ENCODE measurements at places on chromosomes 1 and 21.

GRCh38 chr1:193767886-193768285 lies 581.5 kb upstream of the B3GALT2 start:
- peak; percentile 29 for DNase-seq

DNA sequence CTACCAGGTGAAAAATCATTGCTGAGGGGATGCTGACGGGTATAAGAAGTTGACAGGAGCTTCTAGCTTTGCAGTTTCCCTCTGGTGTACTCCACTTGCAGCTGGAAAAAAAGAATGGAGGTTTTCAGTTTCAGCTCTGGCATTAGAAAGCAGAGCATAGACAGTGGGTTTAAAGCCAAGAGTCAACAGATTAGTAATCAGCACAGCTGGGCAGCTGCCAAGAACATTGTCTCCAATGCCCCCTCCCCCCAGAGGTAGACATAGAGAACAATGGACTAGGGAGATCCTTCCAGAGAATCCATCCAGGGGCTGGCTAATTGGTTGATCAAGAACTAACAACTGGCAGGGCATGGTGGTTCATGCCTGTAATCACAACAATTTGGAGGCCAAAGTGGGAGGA lies 10.1 kb upstream of the ZBTB8B start:
- peak; percentile 47 for DNase-seq

GRCh38 chr1:70504821-70505193 lies 93.7 kb downstream of the CTH start:
- peak; percentile 52 for DNase-seq

GRCh38 chr1:161261261-161262235 lies 3.0 kb downstream of the PCP4L1 start:
- DNase-seq: peak; percentile 11

- no peak for DNase-seq
Measured at GRCh38 chr1:192861860-192862259, 53.0 kb downstream of the RGS2 start.

DNA sequence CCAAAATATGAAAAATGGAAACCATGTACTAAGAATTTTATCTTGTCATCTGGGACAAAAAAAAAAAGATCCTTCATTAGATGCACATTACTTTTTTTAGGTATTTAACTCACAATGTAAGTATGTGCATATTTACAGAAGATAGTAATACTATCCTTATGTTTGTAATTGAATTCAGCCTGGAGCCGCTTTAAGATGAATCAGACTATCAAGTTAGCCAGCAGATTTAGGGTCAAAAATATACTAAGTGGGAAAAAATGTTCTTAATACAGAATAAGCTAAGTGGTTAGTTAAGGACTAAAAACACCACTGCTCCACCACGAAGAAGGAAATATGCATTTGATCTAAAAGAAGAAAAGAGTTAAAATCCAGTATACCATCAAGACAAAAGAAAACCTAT lies 49.1 kb downstream of the DSCAM start:
- no peak for DNase-seq

- DNase-seq: peak; percentile 96
Measured at GRCh38 chr1:78339490-78339889, 151.3 kb upstream of the PTGFR start.

GRCh38 chr1:184101571-184101970 lies 50.0 kb downstream of the TSEN15 start:
- DNase-seq: no peak

DNA sequence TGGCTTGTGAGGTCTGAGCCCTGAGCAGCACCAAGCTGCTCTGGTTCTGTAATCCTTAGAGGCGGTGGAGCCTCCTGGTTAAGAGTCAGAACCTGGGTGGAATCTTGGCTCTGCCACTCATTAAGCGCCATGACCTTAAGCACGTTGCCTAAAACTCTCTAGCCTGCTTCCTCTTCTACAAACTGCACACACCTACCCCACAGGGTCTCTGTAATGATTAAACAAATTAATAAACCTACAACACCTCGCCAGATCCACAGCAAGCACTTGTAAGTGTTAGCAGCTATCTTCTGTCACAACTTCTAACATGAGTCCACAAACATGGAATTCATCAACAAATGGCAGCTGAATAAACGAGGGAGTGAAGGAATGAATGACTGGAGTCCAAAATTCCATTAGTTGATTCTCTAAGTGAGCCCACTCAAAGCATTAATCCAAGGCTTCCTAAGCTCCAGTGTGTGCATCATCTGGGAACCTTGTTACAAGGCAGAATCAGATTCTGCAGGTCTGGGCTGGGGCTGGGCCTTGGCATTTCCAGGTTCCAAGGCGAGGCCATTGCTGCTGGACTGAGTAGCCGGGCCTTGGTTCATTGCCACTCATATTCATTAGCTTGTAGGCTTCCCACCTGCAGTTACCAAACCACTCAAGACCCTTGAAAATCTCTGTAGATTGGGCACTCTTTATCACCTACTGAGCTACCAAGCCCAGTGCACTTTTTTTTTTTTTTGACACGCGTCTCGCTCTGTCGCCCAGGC lies 168.6 kb downstream of the HIVEP3 start:
- no peak for DNase-seq

DNA sequence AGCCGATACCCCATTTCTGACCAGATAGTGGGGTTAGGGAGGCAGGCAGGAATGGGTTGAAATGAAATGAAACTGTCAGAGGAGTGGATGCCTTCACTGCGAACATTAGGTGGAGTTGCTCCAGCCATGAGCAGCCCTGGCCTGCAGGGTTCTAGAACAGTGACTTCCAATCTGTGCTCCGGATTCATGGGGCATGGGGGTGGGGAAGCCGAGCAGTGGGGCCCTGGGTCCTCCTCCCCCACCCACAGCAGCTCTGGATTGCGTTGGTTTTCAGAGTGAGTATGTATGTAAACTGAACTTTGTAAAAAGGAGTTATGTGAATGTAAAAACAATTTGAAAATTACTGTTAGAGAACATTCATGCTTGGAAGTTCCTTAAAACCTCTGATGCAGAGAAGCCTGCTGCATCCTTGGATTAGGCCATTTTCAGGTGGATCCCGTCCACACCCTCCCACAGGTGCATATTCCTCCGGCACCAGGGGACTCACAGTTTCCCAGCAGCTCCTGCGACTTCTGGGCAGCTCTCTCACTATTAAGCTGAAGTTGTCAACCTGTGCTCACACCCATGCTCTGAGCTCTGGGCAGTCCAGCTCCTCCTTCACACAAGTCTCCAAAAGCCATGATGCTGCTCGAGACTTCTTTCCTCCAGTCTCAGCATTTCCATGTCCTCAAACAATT lies 54.4 kb upstream of the EDN2 start:
- DNase-seq: no peak

DNA sequence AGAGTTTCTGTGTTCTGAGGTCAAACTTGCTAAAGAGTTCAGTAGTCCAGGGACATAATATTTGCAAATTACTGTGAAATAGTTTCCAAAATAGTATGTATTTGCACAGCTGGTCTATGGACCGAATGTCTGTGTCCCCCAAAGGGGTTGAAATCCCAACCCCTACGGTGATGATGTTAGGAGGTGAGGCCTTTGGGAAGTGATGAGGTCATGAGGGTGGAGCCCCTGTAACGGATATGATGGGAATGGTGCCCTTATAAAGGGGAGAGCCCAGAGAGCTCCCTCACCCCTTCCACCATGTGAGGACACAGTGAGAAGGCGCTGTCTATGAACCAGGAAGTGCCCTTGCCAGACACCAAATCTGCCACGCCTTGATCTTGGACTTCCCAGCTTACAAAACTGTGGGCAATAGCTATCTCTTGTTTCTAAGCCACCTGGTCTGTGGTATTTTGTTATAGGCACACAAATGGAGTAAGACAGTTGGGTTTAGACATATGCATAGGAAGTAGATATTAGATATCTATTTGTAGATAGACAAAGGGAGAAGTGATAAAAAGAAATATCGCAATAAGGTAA lies 21.7 kb downstream of the RNF187 start:
- no peak for DNase-seq

DNA sequence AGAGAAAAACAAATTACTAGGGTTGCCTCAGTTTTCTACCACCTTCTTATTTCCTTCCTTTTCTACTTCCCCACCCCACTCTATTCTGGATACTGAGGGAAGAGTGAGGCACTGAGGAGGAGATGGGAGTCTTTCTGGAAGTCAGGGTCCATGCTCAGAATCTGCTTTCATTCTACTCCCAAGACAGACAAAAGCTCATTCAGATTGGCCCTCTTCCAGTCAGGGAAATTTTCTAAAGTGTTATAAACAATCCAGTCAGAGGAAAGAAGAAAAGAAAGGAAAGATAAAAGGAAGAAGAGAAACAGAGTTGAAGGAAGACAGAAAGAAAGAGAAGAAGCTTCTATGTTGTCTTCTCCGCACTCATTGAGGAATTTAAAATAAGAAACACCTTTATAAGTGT lies 228.6 kb downstream of the COP1 start:
- peak; percentile 15 for DNase-seq

GRCh38 chr21:46064870-46065214 lies 33.1 kb upstream of the COL6A2 start:
- no peak for DNase-seq

DNA sequence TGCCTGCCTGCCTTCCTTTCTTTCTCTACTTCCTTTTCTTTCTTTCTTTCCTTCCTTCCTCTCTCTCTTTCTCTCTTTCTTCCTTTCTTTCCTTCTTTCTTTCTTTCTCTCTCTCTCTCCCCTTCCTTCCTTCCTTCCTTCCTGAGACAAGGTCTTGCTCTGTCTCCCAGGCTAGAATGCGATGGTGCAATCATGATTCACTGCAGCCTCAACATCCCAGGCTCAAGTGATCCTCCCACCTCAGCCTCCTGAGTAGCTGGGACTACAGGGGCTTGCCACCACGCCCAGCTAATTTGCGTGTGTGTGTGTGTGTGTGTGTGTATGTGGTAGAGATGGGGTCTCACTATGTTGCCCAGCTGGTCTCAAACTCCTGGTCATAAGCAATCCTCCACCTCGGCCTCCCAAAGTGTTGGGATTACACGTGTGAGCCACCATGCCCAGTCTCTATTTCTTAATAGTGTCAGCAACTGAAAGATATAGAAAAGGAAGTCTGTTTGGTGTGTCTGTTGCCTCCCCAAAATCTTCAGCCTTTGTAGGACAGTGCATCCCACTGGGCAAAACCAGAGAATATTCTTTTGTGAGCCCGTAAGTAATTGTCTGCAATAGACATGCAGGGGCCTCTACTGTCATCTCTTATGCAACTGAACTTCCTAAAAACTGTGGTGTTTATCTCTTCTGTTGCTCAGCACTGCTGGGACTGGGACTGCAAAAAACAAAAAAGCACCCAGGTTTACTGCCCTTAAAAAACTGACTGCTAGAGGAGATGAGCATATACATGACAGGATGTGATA lies 20.9 kb upstream of the RAB4A start:
- DNase-seq: no peak

DNA sequence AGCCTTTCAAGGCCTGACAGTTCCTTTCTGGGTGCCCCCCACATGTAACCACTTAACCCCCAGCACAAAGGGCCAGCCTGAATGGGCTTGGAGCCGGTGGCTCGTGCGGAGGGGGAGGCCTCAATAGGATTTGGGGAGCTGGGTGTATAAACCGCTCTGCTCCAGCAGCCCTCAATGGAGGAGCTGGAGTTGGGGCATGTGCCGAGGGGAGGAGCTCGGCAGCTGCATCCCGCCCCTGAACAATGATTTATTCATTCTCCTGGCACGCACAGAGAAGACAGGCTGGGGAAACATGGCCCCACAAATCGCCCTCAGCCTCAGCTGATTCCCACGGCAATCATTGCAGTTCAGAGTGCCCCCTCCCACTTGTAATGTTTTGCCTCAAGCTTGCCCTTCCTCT lies 6.9 kb upstream of the C1orf216 start:
- DNase-seq: no peak

DNA sequence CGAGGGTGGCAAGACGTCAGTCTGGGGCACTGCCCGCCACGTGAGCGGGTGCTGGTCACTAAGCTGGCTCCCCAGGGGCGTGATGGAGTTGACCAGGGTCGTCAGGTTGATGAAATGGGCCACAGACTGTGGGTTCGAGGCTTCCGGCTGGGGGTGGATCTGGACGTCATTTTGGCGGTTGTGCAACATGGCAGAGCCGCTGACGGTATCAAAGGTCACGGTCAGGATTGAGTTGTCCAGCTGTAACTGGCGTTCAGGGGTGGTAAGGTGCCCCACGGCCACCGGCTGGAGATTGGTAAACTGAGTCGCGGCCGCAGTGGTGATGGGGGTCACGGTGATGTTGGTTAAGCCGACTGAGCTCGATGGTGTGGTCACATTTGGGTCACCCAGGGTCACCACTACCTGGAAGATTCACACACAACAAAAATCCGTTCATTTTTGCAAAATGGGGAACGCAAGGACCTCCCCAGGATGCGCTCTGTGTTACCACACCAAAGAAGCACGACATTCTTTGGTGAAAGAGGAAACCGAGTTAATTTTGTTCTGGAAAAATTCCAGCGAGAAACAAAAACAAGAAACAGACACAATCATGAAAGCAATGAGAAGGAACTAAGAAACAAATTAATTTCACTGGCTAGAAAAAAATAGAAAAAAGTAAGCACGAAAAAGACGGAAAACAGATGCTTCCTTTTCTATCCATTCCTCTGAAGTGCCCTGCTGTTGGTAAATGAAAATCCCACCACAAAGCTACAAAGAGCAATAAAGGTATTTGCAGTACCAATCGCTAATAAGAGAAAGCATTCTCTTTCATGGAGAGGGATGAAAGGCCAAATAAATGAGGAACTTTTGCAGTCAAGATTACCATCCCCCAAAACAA lies 34.7 kb upstream of the RIPK4 start:
- no peak for DNase-seq

DNA sequence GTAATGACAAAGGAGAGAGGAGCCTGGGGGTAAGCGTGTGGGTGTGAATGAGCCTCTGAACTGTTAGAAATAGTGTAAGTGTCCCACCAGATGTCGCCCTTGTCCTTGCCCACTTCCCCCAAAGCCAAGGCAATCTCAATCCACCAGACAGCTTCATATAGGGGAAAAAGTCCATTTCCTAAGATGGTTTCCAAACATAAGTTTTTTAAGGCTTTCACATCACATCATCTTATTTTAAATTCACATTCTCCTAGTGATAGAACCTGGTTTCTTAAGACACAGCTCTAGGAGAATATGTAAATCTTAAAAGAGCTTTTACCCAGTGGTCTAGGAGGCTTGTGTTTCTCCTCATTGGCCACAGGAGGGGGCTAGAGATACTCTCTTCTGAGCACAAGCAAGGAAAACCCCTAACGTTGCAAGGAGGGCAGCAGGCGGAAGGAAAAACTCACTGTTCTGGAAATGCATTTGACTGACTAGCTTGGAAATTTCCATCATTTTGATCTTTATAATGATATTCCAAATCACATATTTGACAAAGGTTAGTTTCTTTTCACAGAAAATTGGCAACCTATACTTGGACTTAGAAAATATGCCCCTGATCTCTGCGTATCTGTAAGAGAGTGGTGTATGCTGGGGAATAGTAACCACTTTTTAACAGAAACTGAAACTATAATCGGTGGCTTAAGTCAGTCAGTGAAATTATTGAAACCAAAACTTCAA lies 51.9 kb upstream of the LPAR3 start:
- DNase-seq: peak; percentile 94

- no peak for DNase-seq
Measured at GRCh38 chr1:163337631-163338030, 15.9 kb downstream of the NUF2 start.

GRCh38 chr1:27161594-27161993 lies 6.7 kb upstream of the SLC9A1 start:
- DNase-seq: no peak

- no peak for DNase-seq
Measured at GRCh38 chr21:42782723-42783242, 96.6 kb downstream of the WDR4 start.

GRCh38 chr1:71294178-71294577 lies 213.3 kb upstream of the ZRANB2 start:
- DNase-seq: no peak

Measured in M059J (cell line).